IPS DF 6.9 (cell line): ENCODE measurements at places on chromosomes 7 and 10.

GRCh38 chr10:25393621-25394020 is 218.8 kb downstream of the GPR158 start:
- no peak for DNase-seq

DNA sequence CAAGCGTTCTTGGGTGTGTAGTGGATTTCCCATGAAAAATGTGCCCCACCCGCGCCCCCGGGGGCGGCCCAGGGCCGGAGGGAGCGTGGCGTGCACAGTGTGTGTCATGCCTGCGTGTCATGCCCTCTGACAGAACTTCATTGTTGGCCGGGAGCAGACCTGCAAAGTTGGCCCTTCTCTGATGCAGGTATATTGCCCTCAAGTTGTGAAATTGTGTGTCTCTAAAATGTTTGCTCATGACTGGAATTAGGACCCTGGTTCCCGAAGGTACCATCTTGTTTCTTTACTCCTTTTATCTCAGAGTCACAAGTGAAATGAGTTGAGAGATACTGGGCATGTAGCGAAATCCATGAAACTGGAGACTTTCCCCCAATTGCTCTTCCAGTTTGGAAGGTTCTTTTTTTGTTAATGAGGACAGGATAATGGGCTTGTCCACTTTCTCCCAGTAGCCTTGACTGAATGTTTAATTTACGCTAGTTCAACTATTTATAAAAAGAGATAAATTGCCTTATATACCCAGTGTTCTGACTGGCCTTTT is 26.2 kb downstream of the ADK start:
- DNase-seq = no peak

DNA sequence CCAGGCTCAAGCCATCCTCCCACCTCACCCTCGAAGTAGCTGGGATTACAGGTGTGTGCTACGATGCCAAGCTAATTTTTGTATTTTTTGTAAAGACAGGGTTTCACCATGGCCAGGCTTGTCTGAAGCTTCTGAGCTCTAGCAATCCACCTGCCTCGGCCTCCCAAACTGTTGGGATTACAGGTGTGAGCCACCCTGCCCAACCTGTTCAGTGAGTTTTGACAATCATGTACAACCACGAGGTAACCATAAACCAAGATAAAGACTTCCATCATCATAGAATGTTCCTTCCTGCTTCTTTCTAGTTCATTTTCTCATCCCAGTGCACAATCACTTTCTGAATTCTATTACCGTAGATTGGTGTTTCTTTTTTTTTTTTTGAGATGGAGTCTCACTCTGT is 30.5 kb upstream of the MKRN1 start:
- no peak for DNase-seq

- DNase-seq = no peak
These were observed 97.4 kb upstream of the DIP2C start for GRCh38 chr10:786633-787474.

- DNase-seq = no peak
These were observed 220.2 kb downstream of the JAZF1 start for GRCh38 chr7:27960415-27960814.

GRCh38 chr10:20888620-20889330 is 8.3 kb downstream of the NEBL start:
- DNase-seq = no peak

GRCh38 chr7:41655426-41655825 is 47.5 kb downstream of the INHBA start:
- DNase-seq = no peak

- no peak for DNase-seq
These were observed 114.2 kb upstream of the GPR22 start for GRCh38 chr7:107355616-107356015.

DNA sequence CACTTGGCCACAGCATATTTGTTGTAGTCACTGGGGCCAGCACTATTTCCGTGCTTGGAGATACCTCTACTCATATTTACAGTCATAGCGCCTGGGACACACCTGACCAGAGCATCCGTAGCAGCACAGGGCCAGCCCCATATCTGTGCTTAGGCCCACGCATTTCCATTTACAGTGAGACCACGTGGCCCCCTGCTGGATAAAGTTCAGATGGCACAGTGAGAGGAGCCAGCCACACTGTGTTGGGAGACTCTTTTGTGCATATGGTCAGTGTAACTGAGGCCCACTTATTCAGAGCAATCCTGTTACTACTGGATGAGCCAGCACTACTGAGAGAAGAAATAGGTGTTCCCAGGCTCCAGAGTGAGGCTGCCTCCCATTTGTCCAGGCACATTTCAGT is 455.3 kb downstream of the REEP3 start:
- peak; percentile 50 for DNase-seq

- DNase-seq = no peak
These were observed 5.3 kb downstream of the ARPC1A start for GRCh38 chr7:99331002-99331401.

DNA sequence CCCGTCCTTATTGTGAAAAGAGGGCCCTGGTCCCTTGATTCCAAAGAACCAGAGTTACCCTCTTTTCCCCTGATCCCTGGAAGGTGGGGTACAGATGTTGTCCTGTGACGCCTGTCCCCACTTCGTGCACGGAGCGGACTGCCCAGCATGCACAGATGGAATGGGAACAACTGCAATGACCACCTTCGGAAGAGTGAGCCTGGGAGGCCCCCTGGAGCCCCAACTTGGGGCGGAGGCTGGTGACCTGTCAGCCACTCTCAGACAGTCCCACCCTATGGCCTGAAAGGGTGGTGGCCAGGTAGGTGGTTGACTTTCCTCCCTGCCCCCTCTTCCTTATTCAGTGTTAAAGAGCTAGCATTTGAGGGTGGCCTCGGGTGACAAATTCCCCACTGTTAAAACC is 196.6 kb upstream of the GALNT17 start:
- no peak for DNase-seq

- DNase-seq = no peak
These were observed 23.9 kb upstream of the MPP7 start for GRCh38 chr10:28326516-28327490.

- DNase-seq = no peak
These were observed 8.3 kb downstream of the HECTD2 start for GRCh38 chr10:91418416-91418815.

DNA sequence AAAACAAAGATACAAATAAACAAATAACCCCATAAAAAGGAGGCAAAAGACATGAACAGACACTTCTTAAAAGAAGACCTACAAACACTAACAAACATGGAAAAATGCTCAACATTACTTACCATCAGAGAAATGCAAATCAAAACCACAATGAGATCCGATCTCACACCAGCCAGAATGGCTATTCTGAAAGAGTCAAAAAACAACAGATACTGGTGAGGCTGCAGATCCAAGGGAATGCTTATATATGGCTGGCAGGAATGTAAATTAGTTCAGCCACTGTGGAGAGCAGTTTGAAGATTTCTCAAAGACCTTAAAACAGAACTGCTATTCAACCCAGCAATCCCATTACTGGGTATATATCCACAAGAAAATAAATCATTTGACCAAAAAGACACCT is 80.4 kb upstream of the NRP1 start:
- DNase-seq = no peak

DNA sequence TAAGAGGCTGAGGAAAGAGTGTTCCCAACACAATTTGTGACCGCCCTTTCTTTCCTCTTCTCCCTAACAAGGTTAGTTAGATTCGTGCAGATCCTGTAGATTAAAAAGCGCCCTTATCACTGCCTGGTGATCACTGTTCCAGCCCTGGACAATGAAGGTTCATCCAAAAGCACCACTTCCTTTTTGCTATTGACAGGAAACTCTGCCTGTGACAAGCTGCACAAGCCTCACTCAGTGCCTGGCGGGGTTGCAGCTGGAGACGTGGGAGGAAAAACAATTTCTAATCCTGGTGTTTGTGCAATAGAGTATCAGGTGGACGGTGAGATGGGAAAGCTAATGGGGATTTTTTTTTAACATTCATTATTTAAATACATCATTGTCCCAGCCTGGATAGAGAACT is 105.9 kb upstream of the CAV2 start:
- DNase-seq = no peak

DNA sequence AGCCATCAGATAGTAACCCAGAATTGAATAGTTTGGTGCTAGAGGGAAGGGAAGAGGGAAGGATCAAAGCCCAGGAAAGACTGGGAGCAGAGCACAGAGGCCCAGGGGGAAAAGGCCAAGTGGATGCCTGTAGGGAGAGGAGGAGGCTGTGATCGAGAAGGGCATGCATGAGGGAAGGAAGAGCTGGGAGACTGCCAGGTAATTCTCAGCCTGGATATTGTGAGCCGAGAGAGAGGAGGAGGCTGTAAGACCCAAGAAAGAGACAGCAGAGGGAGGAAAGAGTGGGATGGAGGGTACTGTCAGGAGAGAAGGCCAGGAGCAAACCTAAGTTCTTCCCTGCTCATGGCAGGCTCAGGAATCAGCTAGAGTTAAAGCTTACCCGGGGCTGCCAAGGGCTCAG is 178.2 kb downstream of the CCDC3 start:
- DNase-seq = no peak

DNA sequence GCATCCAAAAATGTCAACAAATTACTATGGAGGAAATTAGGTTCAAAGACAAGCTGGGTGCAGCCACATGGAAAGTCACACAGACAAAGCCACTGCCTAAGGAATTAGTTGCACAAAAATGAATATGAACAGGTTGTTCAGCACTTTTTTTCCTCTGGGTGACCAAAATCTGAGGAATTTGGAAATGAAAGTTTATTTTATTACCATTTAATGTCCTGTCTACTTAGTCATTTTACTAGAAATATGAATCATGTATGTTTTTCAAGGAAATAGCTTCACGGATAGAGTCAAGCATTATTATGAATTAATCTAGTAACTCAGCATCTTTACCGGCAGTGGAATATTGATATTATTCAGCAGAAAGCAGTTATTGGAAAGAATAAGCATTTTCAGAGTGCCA is 106.3 kb downstream of the ANK3 start:
- DNase-seq = no peak
